ENCODE measurements at places on chromosomes 7 and 10. TPM values are rescaled to one million over a fixed set of nuclear protein-coding genes. Genes with fewer than 3 reads are reported as not detected.

DNA sequence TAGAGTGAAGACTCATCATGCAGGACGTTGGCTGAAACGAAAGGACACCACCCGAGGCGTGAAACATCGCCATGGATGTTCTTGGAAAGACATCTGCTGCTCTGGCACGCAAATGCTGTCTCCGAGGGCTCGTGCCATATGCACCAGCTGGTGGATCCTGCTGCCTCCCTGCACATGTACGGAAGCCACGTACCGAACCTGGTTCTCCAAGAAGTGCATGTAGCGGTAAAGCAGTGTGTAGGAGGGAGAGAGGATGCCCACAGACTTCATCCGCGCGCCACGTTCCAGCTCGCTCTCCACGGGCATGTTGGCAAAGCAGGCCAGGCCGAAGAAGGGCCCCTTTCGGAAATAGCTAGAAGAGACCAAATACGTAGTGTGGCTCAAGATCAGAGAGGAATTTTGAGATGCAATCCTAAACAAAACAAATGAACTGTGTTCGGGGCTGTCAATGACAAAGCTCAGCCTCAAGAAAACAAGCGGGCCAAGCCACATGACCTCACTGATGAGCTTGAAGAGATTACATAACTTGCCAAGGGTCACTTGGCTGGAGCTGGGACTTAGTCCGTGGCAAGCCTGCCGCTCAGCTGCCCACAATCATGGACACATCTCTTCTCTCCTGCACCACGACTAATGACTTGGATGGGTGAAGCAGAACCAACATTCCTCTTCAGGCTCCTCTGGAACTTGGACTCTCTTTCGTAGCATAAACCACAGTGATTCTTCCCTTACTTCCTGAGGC is 16.5 kb downstream of the DENND11 start:
- DNase-seq = no peak

DNA sequence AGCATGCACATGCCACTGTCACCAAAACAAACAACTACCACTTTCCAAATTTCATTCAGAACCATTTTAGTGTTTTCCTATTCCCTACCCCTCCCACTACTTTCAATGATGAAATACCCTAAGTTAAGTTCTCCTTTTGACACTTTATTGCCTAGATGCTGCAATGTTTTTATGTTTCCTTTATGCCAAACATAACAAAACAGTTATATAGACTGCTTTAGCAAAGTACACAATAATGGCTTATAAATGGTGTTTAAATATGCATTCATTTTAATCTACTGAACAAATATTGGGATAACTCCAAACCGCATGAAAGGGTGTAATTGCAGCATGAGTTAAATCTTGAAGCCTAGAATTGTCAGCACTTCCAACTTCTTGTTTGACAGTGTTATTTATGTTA is 69.2 kb downstream of the PHYHIPL start:
- DNase-seq = no peak

GRCh38 chr10:74194999-74195398 is 44.0 kb downstream of the ADK start:
- no peak for DNase-seq

Gene ZNF804B
- total RNA-seq = not detected

Gene RBP3
- total RNA-seq = not detected

Gene NPTX2
- total RNA-seq = 17.6 TPM

DNA sequence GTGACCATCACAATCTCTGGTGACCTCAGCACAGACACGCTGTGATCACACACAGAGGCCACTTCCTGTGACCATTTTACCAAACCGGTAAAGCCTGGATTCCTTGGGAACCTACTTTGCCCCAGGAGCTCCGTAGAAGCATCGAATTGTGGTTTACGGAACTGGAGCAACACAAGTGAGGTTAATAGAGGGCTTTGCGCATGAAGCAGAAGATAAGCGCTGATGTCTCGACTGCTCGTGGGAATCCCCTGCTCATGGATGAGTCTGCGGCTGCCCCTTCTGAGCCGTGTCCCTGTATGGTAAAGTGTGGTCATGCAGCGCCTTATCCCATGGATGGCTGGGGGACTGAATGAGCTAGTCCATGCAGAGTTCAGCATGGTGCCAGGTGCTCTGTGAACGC is 53.6 kb downstream of the VIPR2 start:
- DNase-seq = no peak

Gene CRCP
- total RNA-seq = 35.6 TPM

Gene LAMB1
- 84.2 TPM for total RNA-seq

GRCh38 chr10:7571981-7572380 is 94.8 kb downstream of the ITIH5 start:
- no peak for DNase-seq

DNA sequence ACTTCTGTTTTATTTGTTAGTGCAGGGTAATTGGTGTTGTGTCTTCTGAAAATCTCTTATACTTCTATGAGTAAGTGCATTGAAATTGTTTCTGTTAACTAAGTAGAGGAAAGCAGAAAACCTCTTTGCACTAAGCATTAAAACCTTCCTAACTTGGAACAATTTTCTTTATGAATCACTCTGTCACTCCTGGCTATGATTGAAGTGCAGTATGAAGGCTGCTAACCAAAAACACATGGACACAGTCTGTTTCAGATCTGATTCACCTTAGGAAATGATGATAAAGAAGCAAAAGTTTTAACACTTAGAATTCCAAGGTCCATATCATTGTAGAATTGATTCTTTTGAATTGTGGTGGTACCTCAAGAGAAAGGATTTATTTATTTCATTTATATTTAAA is 41.9 kb downstream of the MET start:
- DNase-seq = no peak

GRCh38 chr7:92246360-92247101 is 757 bp downstream of the ANKIB1 start:
- peak; percentile 87 for DNase-seq

DNA sequence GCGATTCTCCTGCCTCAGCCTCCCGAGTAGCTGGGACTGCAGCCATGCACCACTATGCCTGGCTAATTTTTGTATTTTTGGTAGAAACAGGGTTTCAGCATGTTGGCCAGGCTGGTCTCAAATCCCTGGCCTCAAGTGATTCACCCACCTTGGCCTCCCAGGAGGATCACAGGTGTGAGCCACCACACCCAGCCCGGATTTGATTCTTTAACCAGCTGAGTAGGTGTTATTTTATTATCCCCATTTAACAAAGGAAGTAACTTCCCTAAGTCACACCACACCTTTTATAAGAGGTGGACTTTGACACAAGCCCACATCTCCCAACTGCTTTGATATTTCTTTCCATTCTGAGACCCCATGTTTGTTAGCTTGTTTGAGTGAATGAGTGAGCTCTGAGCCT is 25.0 kb downstream of the SLC25A28 start:
- DNase-seq = no peak

- no peak for DNase-seq
These were observed 10.2 kb downstream of the LMTK2 start for GRCh38 chr7:98116656-98117461.

- no peak for DNase-seq
These were observed 60.7 kb downstream of the SMURF1 start for GRCh38 chr7:99083068-99083651.

DNA sequence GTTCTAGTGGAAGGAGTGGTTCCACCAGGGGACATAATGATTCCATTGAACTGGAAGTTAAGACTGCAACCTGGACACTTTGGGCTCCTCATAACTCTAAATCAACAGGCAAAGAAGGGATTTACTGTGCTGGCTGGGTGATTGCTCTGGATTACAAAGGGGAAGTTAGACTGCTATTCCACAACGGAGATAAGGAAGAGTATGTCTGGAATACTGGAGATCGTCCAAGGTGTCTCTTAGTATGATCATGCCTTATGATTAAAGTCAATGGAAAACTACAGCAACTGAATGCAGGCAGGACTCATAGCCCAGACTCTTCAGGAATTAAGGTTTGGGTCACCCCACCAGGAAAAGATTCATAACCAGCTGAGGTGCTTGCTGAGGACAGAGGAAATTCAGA is 310.6 kb upstream of the MGMT start:
- no peak for DNase-seq

DNA sequence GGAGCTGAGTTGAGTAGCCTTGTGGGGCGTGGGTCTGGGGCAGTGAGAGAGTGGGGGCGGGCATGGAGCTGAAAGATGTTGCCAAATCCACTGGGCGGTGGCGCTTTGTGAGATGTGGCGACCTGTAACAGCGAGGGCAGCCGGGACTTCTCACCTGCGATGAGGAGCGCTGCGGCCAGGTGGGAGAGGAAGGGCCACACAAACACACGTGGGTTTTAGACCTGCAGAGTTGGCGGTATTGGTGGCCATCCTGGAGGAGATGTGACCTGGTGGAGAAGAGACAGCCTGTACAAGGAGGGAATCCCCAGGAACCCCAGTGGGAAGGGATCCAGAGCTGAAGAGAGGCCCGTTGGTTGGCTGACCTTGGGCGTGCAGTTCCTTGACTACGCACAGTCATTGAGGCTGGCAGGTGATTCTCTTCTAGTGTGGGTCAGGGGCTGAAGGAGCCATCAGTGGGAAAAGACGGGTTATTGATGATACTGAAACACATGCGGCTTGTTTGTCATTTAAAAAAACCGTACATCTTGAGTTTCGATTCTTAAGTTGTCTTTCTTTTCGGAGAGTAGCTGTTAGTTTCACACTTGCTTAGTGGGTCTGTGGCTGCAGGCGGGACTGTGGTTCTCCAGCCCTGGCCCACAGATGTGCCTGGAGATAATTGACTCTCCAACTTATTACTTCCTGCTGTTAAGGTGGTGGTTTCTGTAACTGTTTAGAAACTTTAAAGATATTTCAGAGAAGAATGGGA is 2.4 kb downstream of the CHST12 start:
- DNase-seq = no peak

- no peak for DNase-seq
These were observed 3.9 kb upstream of the SAR1A start for GRCh38 chr10:70174058-70174741.

DNA sequence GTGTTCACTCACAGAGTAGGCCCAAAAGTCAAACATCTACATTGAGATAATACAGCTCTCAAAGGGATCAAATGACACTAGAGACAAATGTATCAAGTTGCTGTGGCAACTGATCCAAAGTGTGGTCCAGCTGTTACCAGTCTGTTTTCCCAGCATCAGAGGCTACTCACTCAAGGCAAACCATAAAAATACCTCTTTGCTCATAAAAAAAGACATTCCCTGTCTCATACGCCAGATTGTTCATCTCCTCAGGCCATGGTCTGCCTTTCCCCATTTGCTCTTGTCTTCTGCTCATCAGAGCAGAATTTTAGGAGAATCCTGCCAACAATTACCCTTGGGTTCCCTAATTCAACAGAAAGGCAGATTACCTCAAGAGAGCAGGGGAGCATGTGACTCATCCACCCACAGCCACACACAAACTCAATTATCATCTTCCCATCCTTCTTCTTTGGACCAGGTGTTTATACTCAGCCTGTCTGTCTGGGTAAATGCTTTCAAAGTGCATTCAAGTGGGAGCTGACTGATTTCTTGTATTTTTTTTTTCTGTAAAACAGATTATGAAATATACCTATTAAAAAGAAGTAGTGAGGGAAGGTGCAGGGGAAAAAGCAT is 226.5 kb upstream of the HPS1 start:
- DNase-seq = no peak

GRCh38 chr7:37694208-37695094 is 10.9 kb downstream of the GPR141 start:
- no peak for DNase-seq

GRCh38 chr10:71608819-71609768 is 110.5 kb downstream of the C10orf105 start:
- peak; percentile 78 for DNase-seq

DNA sequence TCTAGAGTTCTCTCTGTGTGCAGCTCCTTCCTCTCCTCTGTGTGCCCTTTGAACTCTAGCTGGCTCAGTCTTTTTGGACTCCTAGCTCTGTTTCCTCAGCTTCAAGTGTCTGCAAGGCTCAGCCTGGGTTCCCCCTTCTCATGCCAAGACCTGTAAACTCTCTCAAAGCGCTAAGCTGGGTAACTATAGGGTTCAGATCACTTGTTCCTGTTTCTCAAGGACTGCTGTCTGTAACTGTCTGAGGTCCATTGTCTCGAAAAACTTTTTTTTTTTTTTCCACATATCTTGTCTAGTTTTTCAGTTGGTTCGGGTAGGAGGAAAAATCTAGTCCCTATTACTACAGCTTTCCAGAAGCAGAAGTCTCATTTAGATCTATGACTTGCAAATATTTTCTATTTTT is 46.6 kb upstream of the PPP1R17 start:
- no peak for DNase-seq

DNA sequence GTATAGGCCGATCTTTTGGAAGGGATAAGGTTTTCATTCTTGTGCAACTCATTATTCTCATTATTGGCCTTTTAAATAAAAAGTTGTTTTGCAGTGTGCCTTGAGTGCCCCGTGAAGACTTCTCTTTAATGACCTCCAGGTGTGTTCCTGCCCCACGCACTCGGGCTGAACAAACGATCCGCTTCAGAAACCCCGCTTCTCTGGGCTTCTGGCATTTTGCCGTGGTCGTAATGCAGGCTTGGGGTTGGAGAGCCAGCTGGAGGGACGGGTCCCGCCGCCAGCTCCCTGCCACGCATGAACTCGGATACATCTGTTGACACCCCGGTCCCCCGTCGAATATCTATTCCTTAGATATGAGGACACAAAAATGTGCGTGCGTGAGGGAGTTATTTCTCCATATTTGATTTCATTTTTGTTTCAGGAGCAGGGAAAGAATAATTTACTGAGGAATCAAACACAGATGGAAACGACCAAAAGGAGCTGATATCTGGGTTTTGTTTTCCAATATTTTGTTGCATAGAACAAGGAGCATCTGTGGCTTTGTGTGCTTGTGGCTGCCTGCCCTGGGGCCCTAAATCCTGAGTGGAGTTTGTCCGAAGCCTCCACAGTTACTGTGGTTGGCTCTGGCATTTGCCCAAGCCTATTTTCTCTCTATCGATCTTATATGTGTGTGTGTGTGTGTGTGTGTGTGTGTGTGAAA is 17.0 kb upstream of the TTYH3 start:
- no peak for DNase-seq

DNA sequence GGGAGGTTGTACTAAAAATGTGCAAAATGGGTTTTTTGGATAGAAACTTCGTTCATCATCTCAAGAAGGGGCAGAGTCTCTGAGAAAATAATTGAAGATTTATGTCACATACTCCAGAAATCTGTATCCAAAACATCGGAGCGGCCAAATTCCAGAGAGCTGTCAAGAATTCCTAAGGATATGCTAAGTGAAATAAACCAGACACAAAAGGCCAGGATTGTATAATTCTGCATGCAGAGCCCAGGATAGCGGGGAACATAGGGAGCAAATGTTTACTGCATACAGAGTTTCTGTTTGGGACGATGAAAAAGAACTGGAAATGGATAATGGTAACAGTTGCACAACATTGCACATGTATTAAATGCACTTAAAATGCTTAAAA is 224.2 kb upstream of the AUTS2 start:
- peak; percentile 18 for DNase-seq

All from lower leg skin (tissue), 4 donors.